T follicular helper cell (primary cell): ENCODE measurements at places on chromosomes 4 and X.

DNA sequence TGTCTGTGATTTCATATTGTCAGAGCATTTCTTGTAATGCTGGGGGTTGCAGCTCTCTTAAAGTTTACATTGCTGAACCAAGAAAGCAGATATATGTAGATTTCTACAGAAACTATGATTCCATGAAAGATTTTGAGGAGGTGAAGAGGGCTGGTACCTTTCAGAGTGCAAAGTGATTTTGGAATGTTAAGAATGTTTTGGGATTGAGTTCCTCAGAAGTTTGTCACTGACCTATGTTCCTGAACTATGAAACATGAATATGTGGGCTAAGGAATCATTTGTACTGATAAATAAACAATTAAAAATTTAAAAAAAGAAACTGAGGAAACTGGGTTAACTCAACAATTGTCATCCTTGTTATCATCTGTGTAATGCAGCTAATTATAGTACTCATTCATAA lies 12.3 kb upstream of the CHIC2 start:
- no peak for DNase-seq

DNA sequence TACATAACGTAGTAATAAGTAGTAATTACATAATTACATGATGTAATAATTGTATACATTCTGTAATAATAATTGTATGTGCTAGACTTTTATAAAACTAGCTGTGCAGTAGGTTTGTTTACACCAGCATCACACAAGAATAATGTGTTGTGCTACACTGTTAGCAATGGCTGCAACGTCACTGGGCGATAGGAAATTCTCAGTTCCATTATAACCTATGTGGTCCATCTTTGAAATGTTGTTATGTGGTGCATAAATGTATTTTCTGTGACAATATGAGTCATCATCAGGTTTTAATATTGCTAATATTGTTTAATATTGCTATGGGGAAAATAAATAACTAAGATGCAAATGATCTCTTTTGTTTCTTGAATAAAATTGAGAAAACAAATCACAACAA lies 46.0 kb upstream of the ATP8A1 start:
- DNase-seq, result no peak

GRCh38 chr4:162891788-162892707 lies 274.6 kb downstream of the NAF1 start:
- DNase-seq, result no peak

DNA sequence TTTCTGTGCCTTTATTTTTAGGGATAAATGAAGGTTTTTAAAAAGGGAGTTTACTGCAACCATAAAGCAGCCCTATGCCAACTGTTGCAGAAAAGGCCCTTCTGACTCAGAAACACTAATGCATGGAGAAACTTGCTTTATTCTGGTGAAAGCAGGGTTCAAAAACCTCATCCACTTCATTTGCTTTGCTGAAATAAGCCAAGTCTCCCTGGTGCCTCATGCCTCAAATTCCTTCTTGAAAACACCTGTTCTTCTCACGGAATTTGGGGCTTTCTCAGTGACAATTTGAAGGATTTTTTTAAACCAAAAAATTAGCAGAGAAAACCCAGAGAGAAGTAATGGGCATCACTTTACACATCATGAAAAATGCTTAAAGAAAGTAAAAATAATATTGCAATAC lies 349.0 kb downstream of the PCDH7 start:
- DNase-seq, result no peak
